ENCODE measurements at places on chromosomes 12 and 14. TPM values are rescaled to one million over a fixed set of nuclear protein-coding genes. Genes with fewer than 3 reads are reported as not detected.

GRCh38 chr14:39376667-39377403 lies 55.4 kb downstream of the FBXO33 start:
- no peak for DNase-seq

DNA sequence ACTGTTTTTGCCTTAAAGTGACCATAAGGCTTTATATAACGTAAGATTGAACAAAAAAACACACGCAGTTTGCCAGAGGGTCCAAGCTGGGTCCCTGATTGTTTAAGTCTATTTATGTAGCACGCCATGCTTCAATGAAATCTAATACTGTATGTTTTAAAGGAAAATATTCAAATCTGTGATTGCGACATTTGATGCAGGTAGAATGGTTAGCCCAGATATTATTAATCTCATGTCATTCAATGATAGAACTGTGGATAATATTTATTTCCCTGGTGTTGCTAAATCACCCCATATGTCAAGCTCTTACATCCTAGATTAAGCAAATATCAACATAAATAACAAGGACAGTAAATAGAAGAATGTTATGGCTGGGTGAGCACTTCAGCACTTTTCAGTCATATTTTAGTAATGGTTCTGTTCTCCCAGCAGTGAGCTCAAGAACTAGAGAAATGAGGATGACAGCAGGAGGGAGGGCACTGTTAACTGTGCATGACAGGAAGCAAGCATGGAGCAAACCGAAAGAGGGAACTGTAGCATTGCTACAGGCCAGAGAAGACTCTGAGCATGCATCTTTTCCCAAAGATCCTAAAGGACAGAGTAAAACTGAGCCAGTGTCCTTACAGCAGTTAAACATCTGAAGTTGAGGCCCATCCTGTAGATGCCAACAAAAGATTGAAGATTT lies 465.7 kb upstream of the MGAT4C start:
- DNase-seq: peak; percentile 76

- DNase-seq: no peak
These were observed 30.7 kb downstream of the FBRSL1 start for GRCh38 chr12:132520421-132521199.

DNA sequence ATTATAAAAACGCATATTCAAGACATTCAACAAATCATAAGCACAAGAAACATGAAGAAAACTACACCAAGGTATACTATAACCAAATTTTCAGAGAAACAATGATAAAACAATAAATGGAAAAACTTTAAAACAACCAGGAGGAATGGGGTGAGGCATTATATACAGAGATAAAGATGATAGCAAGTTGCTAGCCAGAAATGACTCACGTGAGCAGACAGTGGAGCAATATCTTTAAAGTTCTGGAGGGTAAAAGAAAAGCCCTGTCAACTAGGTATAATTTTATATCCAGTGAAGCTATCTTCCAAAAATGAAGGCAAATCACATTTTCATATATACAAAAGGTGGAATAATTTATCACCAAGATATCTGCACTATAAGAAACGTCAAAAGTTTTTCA lies 97.8 kb upstream of the PCED1B start:
- no peak for DNase-seq

GRCh38 chr14:23376482-23377197 lies at the start of gene CMTM5:
CMTM5 (plus strand) TSS chr14:23377046; CDS start chr14:23377252, 206 bp downstream.
- peak; percentile 90 for DNase-seq

DNA sequence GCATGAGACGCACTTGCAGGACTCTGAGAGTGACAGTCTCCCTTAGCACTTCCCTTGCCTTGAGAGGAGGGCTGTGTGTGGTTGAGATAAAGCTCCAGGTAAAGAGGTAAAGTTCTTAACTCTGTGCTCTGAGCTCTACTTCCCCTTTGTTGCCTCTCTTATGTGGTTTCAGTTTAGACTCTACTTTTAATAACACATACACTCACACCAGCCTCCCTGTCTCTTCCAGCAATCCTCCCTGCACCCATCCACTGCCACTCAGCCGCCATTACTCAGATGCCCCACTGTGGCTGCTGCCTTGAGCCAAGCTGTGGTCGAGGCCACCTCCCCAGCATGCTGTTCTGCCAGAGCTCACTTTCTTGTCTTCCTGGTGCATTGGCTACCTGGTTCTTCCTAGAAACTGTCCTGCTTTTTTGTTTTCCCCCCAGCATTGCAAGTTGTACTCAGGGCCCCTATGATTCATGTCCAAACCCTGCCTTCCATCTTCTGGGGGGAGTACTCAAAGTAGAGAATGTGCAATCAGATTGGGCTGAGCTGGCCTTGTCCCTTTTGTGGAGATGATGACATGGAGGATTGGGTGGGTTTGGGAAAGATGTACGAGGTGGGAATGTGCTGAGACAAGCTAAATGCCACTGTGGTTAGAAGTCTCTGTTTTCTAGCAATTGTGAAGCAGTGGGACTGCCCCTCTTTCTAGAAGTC lies 115.5 kb upstream of the PARP11 start:
- no peak for DNase-seq

GRCh38 chr14:54475911-54476310 lies 12.9 kb downstream of the GMFB start:
- DNase-seq: no peak

DNA sequence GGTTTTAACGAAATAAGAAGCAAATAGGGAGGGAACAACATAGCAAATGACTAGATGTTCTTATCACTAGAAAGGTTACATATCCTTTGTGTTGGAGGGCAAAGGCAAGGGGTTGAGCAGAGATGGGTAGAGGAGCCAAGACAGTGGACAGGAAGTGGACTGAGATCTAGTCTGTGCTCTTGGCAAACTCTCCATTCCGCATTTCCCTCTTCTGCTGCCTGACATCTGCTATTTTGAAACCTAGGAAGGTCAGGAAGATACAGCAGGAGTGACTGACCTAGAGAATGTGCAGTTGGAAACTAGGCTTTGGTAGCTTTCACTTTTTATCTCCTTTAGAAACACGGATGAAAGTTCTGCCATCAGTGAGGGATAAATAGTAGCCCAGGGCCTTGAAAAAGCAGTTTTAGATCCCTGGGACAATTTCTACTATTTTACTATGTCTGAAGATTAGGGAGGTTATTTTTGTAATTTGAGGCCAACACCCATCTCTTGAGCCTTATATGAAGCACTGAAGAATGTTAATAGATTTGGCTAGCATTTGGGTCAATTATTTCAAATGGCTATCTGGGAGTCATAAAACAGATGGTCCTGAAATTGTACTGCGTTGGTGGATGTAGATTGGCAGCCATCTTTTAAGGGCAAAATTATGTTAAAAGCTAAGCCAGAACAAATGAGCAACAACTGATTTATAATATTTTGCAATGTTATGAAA lies 410.3 kb downstream of the PCNX1 start:
- no peak for DNase-seq

DNA sequence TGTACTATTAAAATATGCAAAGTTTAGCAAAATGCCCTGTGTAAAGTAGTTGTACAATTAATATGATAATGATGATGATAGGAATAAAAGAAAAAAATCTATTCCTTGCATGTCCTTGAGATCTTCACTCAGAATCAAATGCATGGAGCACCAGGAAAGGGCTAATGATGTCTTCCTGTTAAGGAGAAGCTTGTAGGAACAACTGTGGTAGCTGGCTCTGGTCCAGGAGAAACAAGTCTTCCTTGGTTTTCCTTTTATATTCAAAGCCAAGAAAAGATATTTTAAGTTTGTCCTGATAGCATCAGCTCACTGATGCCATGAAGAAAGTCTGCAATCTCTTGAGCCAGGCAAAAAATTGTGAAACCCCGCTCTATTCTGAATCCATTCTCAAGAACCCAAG lies 138.9 kb downstream of the PIK3C2G start:
- no peak for DNase-seq

DNA sequence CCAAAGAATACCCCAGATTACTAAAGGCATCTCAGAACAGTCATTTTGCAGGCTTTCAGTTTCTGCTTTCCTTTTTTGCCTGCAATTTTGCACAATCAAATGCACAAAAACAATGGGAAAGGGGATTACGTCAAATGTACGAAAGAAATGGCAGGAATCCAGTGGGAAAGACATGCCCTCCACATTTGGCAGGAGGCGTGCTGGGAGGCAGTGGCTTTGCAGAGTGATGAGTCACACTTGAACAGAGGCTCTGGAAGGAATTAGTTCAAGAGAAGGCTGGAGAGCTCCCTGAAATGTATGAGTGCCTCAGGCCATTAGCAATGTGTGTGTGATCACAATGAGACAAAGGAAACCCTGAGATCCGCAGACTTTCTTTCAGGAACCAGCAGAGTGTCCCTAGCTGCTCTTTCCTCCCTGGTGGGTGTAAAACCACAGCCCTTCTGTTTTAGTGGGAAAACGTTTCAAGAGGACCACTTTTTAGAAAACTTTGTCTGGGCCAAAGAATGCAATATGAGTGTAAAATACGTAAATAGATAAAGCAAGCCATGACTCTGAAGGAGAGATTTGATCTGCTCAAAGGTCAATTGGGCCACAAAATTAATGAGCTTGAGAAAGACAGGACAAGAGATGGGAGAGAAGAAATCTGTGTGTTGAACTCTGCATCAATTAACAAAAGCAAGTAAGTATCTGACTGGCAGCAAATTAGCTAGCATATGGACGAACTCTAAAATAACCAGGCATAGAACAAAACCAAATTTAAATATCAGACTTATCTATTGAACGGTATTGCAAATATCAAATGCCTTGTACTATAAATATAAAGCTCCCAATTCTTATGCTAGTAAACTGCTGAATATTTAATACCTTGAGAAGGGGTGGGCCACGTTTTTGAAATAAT lies 155.4 kb upstream of the PDE3A start:
- peak; percentile 78 for DNase-seq

GPR137C gene
- 27.9 TPM for polyA plus RNA-seq

- no peak for DNase-seq
These were observed 54.0 kb upstream of the CDKN3 start for GRCh38 chr14:54342806-54343205.

- no peak for DNase-seq
These were observed 51.2 kb downstream of the IRAK3 start for GRCh38 chr12:66240096-66240820.

DNA sequence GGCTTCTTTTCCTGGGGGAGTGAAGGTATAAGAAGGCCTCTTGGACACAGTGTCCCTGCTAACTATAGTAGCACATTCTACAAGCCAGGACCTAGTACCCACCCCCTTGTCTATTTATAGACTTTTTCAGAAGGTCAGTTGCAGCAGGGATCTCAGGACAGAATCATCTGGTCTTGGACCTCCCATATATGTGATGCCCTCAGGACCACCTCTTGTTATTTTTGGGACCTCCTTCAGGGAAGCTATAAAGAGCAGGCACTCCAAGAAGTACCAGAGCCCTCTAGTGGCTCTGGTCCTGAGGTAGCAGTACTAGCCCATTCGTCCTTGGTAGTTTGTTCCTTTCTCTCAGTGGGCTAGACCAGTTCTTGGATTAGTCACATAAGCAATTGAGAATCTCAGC lies 4.3 kb downstream of the COQ10A start:
- no peak for DNase-seq

- no peak for DNase-seq
These were observed 131.7 kb upstream of the CPNE8 start for GRCh38 chr12:39037115-39037514.

KRT85 gene
- polyA plus RNA-seq: not detected

OTX2 gene
- not detected for polyA plus RNA-seq

KCNJ8 gene
- 15.5 TPM for polyA plus RNA-seq

DNA sequence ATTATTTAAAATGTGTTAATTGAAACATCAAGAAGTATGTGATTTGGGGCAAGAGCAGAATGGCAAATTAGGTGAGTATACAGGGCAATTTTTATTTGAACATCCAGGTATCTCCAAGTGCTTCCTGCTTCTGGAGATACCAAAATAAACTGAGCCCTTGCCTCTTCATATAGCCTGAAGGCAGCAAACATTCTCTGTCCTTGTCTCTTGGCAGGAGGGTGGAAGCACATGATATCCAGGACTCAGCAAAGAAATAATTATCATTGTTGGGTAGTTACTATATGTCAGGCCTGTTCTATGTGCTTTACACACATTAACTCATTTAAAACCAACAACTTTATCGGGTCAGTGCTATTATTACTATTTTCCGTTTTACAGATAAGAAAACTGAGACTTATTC lies 12.5 kb downstream of the LIN7A start:
- DNase-seq: no peak

LRRC10 gene
- 0.06 TPM for polyA plus RNA-seq

GRCh38 chr14:60116181-60116580 lies 24.5 kb downstream of the PCNX4 start:
- no peak for DNase-seq

AMDHD1 gene
- polyA plus RNA-seq: 0.87 TPM

- no peak for DNase-seq
These were observed 454.0 kb upstream of the TBX3 start for GRCh38 chr12:115137812-115138521.

- DNase-seq: no peak
These were observed 47.5 kb downstream of the ZNF664 start for GRCh38 chr12:124020514-124020949.

DNA sequence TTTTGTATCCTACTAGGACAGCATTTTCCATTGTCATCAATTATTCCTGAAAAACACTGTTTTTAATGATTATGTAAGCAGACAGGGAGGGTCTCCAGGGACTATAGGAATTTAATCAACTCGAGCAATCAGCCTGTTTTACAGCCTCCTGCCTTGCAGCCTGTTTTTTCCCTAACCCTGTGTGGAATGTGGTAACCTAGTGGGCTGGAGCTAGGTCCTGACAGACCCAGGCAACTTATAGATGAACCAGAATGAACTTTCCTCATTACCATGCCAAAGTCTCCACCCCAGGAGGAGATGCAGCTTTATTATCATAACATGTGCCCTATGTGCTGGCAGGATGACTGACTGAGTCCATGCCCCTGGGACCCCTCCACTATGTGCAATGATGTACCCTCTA lies 375.1 kb downstream of the BMP4 start:
- no peak for DNase-seq

- no peak for DNase-seq
These were observed 4.4 kb downstream of the KMT5A start for GRCh38 chr12:123388177-123388950.

DNA sequence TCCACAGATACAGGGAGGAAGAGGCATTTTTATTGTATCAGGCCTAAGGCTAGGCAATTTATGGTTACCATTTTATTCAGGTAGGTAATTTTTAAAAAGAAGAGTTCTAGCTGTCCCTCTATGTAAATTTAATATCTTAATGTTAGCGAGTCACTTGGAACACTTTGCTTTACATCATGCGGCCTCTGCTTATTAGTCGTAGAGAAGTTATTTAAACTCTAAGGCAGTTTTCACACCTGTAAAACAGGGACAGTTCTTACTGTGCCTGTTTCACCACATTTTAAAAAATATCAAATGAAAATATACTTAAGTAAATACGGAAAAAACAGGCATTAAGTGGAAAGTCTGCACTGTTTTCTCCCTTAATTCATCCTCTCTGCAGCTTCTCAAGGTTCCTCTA lies 71.4 kb upstream of the POC1B start:
- no peak for DNase-seq

- no peak for DNase-seq
These were observed 32.6 kb downstream of the SIX4 start for GRCh38 chr14:60691383-60692113.
